ENCODE measurements at places on chromosomes 3 and 15.
A peak's percentile ranks its signal among the peaks of the same experiment; 100 is the strongest.

GRCh38 chr15:67927501-67928168, 87.8 kb upstream of the RNU6-1 start:
- DNase-seq, result peak; percentile 55

- no peak for DNase-seq
Observed at GRCh38 chr3:182490596-182491491, 302.5 kb upstream of the ATP11B start.

DNA sequence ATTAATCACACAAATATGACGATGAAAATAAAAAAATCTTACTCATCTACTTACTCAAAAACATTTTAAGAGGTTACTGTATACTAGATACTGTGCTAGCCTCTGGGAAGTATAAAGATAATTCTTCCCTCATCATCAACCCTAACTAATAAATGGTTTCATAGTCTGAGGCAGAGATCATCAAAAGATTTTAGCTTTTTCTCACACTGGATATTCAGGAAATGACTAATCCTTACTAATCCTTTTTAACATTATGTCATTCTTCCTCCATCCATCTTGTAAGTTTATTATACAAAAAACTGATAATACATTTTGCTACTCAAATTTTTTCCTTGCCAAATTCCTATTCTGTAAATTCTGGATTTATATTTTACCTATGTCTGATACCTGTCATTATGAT, 29.7 kb downstream of the ACAD11 start:
- no peak for DNase-seq

- DNase-seq, result no peak
Observed at GRCh38 chr3:4380013-4380412, 76.8 kb downstream of the SETMAR start.

DNA sequence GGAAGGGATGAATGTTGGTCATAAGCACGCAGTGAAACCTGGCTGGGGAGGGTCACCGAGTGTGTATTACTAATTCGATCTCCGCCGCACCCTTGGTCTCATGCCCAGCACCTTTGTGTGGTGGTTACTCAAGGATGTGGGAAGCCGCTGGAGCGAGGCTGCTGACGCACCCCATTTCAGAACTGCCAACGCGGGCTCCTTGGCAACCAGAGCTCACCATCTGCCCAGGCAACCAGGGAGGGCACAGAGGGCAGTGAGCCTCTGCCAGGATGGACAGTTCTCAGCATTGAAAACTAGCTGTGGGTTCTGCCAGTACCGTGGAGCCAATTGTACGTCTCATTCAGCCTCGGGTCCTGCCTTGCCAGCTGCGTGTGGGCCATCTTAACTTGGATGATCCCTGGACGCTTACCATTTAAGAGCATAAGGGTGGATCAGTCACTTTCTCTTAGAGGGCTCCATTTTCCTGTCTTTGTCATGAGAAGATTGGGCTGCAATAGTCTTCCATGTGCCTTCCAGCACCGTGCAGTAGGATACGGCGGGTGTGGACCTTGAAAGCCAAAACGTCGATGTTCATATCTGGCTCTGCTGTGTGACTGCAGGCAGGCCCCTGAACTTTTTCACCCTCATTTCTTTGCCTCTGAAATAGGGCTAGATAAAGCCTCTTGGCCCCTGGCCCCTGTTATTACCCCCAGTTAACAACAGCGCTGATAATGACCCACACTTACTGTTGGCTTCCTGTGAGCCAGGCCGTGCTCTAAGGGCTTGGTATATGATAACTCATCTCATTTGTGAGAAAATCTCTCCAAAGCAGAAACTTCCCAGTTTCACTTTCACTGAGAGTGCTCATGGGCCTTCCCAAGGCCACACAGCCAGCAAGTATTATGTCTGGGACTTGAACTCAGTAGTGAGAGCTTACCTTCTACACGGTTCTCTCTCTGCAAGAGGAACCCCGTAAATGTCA, 238.8 kb downstream of the OPA1 start:
- peak; percentile 40 for DNase-seq

DNA sequence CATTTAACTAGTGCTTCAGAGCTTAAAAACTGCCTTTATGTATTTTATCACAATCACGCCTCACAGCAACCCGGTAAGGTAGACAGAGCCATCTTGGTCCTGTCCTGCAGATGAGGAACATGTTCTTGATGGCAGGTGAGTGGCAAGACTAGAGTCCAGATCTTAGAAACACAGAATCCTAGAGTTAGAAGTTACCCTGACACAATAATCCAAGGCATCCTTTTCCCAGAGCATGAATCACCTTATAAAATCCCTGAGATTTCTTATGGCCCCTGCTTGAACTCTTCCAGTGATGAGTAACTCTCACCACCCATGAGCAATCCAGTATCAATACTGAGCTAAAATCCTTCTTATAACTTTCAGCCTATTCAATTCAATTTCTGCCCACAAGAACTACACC, 16.9 kb downstream of the POPDC2 start:
- DNase-seq, result no peak

DNA sequence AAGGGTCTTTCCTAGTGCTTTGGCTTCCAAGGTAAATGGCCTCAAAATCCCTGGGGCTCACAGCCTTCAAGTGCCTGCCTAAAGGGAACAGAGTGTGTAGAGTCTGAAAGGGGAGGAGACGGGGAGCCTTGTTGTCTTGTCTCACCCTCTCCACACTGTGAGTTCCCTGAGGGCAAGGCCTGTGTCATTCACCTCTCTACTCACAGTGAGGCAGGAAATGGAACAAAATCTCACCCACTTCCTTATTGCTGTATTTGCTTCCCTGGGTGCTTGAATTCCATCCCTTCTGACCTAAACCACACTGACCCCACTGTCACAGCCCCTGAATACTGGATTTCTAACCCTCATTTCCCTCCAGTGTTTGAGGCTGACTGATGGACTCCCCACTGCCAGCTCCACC, 197.5 kb downstream of the EPHB1 start:
- no peak for DNase-seq

- DNase-seq, result peak; percentile 96
Observed at GRCh38 chr15:59372352-59373211, at the start of gene MYO1E. Gene MYO1E, minus strand, starts transcription at chr15:59372871. Its CDS starts 371 bp downstream, at chr15:59372500.

DNA sequence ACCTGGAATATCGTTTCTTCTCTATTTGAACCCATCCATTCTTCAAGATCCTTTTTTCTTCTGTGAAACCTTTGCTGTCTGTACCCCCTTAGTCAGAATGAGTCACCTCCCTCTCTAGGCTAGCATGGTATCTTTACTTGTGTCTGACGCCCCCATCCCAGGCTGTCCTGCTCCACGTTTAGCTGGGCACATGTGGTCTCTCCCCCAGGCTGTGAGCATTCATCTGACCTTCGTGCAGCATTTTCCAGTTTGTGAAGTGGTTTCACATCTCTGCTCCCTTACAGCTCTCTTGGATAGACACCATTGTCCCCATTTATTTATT, 14.3 kb upstream of the TLE3 start:
- DNase-seq, result no peak

- no peak for DNase-seq
Observed at GRCh38 chr15:99320374-99321215, 69.3 kb downstream of the LRRC28 start.

DNA sequence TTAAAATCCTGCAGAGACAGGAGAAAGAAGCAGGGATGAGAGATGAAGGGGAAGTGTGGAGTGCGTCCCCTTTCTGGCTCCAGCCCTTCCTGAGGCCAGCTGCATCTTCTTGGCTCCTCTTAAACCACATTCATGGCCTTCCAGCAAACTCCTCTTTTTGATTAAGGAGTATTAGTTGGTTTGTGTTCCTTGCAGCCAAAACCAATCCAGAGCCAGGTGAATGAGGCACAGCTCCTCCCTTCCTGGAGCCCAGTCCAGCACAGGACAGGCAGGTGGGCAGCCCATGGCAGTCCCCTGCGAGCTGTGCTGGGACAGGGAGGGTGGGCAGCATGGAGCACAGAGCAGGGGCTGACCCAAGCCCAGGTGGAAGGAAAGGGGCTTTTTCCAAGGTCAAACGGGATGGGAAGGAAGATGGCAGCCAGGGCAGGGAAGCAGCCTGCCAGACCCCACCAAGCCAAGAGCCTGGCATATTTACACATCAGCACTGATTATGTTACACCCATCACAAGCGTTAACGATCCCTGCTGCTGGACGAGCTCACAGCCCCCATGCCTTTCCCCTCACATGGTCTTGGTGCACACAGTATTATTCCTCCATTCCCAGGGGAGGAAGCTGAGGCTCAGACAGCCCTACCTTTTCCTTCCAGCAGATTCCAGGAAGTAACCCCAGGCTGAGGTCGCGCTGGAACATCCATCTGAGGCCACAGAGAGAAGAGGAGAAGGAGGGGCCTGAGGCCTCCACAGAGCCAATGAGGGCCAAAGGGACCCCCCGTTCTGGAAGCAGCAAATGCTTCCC, 175.6 kb downstream of the SMAD6 start:
- DNase-seq, result peak; percentile 65

DNA sequence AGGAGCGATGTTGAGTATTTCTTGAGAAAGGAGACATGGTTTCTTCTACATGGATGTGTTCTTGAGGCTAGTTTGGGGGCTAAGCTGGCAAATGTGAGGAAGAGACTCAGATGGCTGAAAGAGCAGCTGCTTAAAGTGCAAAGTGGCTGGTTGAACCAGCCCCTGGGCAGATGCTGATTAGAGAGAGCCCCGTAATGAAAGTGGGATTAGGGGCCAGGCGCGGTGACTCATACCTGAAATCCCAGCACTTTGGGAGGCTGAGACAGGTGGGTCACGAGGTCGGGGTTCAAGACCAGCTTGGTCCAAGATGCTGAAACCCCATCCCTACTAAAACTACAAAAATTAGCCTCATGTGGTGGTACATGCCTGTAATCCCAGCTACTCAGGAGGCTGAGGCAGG, 75.0 kb upstream of the GCNT3 start:
- no peak for DNase-seq

GRCh38 chr15:59376733-59377132, 4.1 kb upstream of the MYO1E start:
- no peak for DNase-seq

DNA sequence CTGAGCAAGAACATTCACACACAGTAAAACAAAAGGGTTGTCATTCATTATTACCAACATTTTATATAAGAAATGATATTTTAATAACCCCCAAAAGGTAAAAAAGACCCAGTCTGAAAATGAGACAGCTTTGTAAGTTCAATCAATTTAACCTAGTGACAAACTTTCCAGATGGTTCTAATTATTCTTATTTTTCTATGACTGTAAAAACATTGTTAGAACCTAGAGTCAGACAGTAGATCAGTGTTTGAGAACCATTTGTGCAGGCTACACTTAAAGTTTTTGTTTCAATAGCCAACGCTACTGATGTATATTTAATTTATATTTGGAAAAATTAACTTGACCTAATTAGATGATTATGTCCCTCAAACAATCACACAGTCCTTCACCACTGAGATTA, 708.4 kb upstream of the CBLB start:
- no peak for DNase-seq

DNA sequence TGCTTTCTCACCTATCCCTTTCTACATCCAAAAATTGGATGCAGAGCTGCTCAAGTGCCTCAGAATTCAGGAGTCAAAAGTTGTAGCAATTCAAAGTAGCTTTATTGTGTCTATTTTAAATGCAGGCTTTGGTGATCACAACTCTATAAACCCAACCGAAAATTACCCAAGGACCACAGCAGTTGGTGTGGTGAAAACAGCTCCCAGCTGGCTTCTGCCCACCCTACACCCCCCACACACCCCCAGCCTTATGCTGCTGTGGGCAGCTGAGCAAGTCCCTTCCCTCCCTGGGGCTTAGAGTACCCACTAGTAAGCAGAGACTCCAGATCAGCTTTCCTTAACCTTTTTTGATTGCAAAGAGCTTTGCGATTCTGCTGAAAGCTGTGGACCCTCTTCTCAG, 5.8 kb upstream of the HES1 start:
- no peak for DNase-seq

DNA sequence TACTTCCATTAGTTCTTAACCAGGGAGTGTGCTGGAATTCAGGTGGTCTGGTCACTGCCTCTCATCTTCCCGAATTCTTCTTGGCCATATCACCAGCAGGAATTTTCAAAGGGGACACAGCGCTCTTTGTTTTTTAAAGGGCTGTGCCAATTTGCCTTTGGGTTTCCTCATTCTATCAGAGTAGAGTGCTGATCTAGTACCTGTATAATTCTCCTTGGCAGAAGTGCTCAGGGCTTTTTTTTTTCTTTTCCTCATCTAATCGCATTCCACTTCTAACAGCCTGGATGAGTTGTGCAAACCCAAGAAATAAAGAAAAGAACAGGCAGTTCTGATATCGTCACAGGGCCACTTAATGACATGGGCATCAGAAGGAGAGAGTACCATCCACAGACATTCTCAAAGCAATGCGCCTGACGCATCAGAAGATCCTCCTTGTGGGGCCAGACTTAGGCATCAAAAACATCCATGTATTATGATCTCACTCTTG, 121.0 kb downstream of the ASB7 start:
- DNase-seq, result peak; percentile 3

- DNase-seq, result no peak
Observed at GRCh38 chr15:91216000-91216399, 115.9 kb downstream of the SV2B start.

DNA sequence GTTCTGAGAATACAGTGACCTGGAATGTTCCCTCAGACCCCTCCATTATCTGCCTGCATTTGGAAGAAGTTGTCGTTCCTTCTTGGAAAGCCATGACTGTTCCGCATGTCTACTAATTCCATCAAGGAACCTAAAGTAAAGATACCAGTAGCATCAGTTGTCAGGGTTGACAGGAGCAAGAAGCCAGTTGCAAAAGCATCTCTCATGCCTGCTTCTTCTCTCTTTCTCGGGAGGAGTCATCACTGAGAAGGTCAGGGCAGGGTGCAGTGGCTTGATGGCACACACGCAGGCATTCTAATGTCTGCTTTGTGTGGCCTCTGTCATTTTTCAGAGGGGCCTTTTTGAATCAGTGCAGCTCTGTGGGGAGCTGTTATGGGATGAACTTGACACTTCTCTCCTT, 276.6 kb upstream of the TPM1 start:
- DNase-seq, result no peak
